ENCODE measurements at places on chromosomes 2 and 18. TPM values are rescaled to one million over a fixed set of nuclear protein-coding genes. Genes with fewer than 3 reads are reported as not detected.

Gene GPR39
- 1.1 TPM for total RNA-seq

DNA sequence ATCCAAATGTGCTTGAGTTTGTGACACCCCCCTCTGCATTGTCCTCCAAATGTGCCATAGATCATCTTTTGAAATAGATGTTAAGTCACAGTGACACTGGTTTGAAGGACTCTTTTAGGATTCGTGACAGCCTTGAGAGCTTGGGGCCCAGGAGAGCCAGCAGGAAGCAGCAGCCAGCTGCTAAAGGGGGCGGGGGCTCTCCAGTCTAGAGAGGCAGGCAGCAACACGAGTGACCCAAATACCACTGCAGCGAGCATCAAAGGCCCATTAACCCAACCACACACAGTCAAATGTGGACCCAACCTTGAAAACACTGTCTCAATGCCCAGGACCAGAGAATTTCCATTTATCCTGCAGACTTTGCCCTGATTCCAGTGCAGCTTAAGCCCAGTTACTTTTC is 75.6 kb downstream of the ZBTB7C start:
- no peak for DNase-seq

GRCh38 chr18:24602201-24602600 is 141.8 kb downstream of the HRH4 start:
- no peak for DNase-seq

- no peak for DNase-seq
These were observed 7.5 kb downstream of the TRAPPC12 start for GRCh38 chr2:3387011-3387410.
